ENCODE measurements at places on chromosomes 12 and 14.
A peak's percentile ranks its signal among the peaks of the same experiment; 100 is the strongest.

- DNase-seq = peak; percentile 90
Measured at GRCh38 chr12:120264086-120264903, 1.2 kb downstream of the PXN start.

- DNase-seq = no peak
Measured at GRCh38 chr14:96978525-96979272, 181.5 kb downstream of the VRK1 start.

- no peak for DNase-seq
Measured at GRCh38 chr12:103929784-103930033, 501 bp upstream of the HSP90B1 start.

- DNase-seq = no peak
Measured at GRCh38 chr12:102638777-102639176, 158.4 kb upstream of the IGF1 start.

DNA sequence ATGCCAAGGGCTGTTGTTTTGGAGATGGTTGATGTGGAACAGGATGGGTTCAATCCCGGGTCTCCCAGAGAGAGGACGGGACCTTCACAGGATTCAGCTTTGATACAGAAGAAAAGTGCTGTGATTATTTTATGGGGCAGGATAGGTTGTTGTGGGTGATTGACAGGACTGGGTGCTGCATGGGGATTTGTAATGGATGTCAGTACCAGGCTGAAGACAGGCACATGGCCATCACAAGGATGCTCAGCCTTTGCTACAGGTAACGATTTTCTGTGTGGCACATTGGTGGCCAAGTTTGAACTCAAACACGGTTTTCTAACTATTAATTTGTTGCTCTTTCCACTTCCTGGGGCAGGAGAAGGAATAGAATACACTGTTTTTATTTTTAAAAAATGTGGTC, 4.5 kb upstream of the GUCY2C start:
- no peak for DNase-seq

Measured in RWPE2 (cell line).